ENCODE measurements at places on chromosomes 11 and 22. TPM values are rescaled to one million over a fixed set of nuclear protein-coding genes. Genes with fewer than 3 reads are reported as not detected.

The CRYBB2 gene
- not detected for total RNA-seq

DNA sequence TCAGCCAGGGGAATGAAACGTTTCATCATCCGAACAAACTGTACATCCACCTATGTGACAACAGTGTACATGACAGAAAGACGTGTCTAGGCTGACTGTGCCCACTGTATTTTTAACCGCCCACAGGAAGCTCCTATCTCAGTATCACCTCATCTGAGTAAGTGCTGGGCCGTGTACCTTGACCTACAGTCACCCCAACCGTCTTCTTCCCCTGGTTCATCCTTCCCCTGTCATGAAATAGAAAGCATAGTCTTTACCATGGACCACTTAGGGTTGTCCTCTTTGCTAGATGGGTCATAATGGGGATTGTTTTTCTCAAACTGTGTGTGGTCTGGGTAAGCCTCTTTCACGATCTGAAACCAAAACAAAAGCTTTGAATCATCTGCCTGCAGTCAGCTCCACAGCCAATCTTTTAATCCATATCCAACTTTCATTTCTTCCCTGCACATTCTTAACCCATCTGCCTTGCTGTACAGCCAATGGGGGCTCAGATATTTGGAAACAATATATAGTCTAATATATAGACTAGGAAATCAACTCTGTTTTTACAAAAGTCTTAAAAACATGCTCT lies 4.2 kb downstream of the THYN1 start:
- no peak for DNase-seq

The MICAL3 gene
- 6.0 TPM for total RNA-seq

The CST6 gene
- 0.71 TPM for total RNA-seq

GRCh38 chr22:25848954-25849353 lies 107.0 kb downstream of the MYO18B start:
- no peak for DNase-seq

GRCh38 chr11:19597206-19597605 lies 115.4 kb upstream of the NAV2 start:
- DNase-seq, result no peak

The CCDC73 gene
- total RNA-seq, result not detected

The DDTL gene
- total RNA-seq, result 0.88 TPM

DNA sequence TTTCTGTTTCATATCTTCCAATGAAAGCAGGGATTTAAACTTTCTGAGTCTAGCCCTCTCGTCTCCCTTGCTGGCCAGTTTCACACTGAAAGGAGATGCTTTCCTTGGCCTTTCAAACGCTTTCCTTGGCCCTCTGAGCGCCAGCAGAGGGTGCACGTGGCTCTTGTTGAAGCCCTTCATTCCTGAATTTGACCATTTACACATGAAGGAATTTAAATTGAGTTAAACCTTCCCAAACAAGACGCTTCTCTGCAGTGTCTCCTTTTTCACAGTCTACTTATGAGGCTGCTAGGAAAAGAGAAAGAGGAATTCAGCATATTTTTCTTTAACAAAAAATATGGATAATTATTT lies 21.6 kb downstream of the NNMT start:
- DNase-seq, result no peak

DNA sequence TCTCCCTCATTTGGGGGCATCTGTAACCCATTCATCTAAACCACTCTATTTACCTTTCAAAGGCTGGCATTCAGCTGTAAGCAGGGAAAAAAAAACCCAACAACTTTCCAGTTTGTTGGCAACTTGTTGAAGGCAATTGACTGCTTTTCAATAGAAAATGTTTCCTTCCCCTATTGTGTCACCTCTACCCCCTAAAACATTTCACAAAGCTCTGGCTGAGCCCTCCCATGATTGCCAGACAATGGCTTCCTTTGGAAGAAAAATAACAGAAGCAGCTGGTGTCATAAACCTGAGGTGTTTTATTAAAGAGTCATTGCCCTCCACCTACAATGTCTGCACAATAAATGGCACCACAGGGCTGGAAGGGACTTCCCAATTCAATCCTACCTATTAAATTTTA lies 22.1 kb upstream of the PSMA1 start:
- DNase-seq, result no peak

DNA sequence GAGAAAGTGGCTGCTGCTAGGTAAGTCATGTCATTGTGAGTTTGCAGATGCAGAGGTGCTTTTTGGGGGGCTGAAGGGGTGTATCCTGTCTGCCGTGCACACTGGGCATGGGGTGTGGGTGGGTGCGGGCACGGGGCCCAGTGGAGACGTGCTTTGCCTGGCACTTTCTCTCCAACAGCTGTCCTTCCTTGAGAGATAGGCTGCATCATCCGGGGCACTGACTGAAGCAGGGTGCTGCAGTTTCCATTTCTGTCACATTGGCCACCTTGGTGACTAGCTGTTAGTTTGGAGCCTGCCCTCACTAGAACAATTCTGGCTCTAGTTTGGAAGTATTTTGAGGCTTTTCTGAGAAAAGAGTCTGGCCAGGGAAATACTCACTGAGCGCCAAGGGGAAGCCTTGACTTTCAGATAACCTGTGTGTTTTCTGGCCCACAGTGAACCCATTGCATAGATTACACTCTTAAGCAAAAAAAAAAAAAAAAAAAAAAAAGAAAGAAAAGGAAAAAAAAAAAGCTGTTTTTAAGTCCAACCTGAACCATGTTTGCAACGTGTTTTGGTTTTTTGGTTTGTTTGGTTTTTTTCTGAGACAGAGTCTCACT lies 219.2 kb downstream of the NAV2 start:
- no peak for DNase-seq

DNA sequence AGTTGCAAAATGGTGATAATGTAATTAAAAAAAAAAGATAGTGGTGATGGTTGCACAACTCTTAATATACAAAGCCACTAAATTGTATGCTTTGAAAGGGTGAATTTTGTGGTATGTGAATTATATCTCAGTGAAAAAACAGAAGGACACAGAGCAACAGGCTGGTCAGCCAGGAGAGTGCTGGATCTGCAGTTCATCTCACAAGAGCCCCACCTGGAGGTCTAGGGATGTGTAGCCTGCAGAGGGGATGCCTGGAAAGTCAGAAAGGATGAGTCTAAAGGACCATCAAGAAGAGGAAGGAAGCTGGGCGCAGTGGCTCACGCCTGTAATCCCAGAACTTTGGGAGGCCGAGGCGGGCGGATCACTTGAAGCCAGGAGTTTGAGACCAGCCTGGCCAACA lies 9.0 kb downstream of the POLR3H start:
- no peak for DNase-seq

The PTPN5 gene
- 0.15 TPM for total RNA-seq

DNA sequence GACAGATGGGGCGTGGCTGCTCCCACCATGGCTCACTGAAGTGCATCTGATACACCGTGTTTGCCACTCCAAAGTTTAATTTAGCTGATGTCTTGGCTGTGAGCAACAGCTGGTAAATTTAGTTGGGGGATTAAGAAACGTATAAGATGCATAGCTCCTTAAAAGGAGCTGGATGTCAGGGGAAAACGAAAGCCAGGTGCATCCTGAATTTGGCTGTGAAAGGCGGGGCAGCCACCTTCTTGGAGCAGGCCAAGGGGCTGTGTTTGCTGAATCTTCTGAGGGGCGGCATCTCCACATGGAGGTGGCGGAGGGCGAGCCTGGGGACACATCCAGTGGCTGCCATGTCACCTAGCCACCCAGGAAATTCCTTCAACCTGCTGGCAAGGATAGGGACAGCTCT lies 20.7 kb upstream of the NCF4 start:
- DNase-seq, result no peak

The GGTLC3 gene
- not detected for total RNA-seq

GRCh38 chr11:47399860-47400767 lies 8.3 kb upstream of the SLC39A13 start:
- DNase-seq, result no peak

GRCh38 chr11:44608651-44608990 lies 43.2 kb downstream of the CD82 start:
- DNase-seq, result no peak

The BDNF gene
- total RNA-seq, result not detected

DNA sequence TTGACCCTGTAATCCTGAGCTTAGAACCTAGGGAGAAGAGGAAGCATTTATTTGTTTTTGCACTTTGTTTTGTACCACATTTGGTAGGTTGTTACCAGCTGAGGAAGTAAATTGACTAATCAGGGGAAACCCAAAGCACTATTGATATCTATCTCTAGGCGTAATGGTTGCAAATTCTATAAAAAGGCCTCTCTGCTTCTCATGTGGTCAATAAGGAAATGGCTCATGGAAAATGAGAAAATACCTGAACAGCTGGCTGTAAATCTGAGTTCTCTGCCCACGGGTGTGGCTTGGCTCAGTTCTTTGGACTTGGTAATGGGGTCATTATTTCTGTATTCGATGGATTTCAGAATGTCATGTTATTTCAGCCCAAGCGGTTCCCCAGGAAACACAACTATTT lies 42.4 kb downstream of the BARX2 start:
- no peak for DNase-seq

DNA sequence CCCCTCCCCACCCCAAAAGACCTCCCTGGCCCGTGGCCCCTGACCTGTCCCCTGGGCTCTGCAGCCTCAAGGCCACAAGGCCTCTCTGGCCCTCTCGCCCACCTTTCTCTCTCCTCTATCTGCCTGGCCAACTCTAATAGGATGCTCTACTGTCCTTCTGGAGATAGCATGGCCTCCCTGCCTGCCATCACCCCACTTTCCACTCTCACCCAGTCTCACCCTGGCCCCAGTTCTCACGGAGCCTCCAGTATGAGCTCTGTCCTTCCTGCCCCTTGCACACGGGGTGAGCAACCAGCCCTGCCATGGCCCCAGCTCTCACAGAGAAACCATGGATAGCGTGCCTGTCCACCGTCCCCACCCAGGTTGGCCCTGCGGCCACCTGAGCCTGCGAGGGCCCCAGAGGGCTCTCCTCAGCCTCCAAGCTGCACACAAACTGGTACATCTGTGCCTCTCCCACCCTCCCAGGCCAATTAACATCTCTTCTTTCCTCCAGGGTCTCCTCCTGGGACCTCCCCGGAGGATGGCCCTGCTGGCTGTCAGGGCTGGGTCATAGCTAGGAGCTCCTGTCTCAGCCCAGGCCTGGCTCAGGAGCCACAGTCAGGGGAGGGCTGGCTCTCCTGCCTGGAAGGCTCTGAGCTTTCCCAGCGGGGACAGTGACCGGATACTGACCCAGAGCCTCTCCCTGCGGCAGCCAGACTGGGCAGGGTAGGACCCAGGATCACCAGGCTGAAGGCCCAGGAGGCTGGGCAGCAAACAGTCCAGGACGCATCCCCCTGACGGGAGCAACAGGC lies 22.3 kb downstream of the RTN4R start:
- DNase-seq, result no peak

DNA sequence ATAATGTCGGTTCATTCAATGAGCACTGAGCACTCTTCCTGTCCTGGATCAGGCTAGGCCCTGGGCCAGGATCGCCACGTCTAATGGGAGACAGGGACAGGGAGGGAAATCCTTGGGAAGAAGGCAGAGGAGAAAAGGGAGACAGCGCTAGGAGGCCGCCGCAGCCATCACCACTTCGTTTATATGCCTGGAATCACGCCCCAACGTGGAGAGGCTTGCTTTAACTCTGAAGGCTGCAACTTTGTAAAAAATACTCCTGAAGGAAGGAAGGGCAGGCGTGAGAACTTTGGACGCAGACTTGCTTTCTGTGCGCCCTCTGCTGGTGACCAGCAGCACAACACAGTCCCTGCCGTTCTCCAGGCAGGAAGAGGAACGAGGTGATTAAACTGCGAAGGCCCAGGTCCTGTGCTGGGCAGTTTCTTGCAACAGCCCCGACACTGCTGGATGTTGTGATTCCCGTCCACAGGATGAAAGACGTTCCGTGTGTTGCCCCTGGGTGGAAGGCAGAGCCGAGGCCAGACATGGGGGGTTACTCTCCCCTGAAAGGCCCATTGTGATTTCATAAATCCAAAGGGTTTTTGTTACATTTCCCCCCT lies 22.1 kb downstream of the RIBC2 start:
- DNase-seq, result peak; percentile 81

The HTR3B gene
- not detected for total RNA-seq

- DNase-seq, result no peak
These were observed 5.0 kb upstream of the PTPMT1 start for GRCh38 chr11:47560426-47560825.

The MFNG gene
- total RNA-seq, result 2.4 TPM

The OR10G6 gene
- total RNA-seq, result not detected

DNA sequence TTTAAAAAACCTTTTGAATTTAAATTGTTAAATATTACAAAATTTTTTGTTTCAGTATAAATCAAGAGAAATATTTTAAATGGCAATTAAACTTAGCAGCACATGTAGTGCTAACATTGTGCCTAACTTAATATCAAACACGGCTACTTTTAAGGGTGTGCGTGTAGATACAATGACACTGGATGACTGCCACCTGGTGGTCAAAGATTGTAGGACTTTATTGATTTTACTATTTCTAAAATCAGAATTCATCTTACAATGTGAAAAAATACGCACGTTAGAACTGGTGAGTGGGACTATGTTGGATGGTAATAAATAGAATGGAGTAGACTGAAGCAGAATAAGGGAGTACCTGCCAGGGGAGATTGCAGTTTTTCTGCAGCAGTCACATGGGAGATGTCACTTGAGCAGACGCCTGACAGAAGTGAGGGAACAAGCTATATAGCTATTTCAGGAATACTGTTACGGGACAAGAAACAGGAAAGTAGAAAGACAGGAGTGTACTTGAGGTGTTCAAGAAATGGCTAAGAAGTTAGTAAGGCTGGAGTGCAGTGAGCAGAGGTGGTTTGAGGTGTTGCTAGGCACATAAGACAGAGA lies 52.9 kb downstream of the UVRAG start:
- DNase-seq, result no peak

- DNase-seq, result no peak
These were observed 184.2 kb upstream of the LUZP2 start for GRCh38 chr11:24312464-24313238.

DNA sequence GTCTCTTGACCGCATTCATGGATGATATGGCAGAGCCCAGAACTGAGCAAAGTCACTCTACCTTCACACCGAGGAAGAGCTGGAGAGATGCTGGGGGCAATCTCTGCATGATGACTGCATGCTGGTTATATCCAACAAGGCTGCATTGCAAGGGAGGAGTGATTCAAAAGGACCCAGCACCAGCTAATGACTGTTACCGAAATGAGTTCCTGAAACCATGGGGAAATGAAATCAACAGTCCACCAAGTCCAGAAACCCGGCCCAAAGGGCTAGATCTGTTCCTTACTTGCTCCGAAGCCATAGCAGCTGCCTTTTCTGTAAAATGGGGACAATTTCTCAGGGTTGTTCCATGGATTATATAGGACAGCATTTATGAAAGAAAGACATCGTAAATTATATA lies 1.2 kb upstream of the SMIM35 start:
- DNase-seq, result no peak

The OR2AG2 gene
- total RNA-seq, result not detected

GRCh38 chr22:45882881-45883810 lies 93.8 kb downstream of the WNT7B start:
- no peak for DNase-seq

- no peak for DNase-seq
These were observed 35.1 kb downstream of the CSF2RB start for GRCh38 chr22:36948273-36949225.

The GNAZ gene
- total RNA-seq, result 3.1 TPM

The UQCR10 gene
- total RNA-seq, result 195 TPM

DNA sequence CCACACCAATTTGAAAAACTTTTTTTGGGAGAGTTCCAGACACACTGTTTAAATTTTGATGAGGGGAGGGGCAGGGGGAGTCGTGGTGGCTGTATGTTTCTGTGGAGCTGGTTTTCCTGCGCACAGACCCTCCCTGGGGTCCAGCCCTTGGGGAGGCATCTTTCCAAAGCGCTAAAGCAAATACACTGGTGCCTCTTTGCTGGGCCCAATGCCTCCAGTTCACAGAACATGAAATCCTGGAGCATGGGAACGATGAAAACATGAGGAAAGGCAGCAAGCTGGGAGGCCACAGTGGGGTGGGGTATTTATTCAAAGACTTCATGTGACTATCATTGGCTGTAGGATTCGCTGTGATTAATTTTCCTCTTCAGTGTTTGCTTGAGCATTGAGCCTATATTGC lies 135.3 kb downstream of the CCDC34 start:
- DNase-seq, result no peak

Data from gastrocnemius medialis (tissue), 4 donors.